ENCODE measurements at places on chromosomes 3 and 15.

DNA sequence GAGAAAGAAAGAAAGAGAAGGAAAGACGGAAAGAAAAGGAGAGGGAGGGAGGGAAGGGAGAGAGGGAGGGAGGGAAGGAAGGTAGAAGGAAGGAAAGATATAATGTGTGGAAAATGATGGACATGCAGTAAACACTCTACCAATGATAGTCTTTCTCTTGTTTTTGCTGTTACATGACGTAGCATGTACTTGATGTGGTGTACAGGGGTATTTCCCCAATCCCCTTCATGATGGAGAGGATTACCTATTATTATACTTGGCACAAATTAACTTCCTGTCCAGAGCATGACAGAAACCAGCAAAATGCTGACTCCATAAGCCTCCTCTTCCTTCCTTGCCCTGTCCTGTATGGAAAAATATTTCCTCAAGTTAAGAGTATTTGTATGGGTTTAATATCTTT, 124.4 kb downstream of the B3GALNT1 start:
- no peak for DNase-seq

DNA sequence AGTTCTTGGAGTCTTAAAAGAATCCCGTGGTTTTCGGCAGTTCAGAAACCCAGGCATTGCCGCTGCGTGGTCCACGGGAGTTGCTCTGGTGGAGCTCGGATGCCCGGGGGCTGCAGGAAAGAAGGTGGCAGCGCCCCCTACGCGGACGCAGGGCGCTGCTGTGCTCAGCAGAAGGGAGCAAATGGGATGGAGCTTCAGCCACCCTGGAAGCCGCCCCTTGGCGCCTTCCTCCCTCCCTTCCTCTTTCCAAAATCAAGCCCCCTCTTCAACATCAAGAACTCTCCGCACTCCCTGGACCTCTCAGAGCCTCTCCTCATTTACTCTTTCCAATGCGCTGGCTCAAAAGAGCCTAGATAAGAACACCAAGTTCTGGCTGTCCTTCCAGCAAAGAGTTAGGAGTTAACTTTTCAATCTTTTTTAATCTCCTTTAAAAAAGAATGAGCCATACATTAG, 880 bp upstream of the CHRNA7 start:
- DNase-seq, result peak; percentile 50

DNA sequence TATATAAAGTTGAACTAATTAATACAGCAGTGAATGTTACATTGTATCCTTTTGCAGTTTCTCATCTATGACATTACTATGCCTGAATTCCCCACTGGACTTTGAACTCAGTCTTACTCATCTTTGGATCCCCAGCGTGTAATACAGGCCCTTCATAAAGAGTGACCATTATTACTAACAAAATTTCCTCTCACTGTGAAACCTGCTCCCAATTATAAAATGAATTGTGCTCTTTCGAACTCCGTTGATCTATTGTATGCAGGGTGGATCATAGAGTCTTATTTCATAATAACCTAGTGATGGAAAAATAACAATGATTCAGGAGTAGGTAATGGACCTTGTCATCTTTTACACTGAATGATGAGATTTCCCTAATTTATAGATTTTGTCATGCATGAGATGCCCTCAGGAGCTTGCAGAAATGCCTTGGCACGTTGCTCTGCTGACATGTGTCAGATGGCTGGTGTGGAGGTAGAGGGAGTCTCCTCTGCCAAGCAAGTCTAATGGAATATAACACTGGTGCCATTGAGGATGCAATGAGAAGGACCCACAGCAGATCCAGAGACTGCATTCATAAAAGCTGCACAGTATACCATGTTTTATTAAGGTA, 25.5 kb downstream of the B3GNT5 start:
- DNase-seq, result peak; percentile 69

- no peak for DNase-seq
Measured at GRCh38 chr15:78389738-78390137, 48.3 kb upstream of the IREB2 start.

- no peak for DNase-seq
Measured at GRCh38 chr15:94130504-94130903, 100.9 kb upstream of the MCTP2 start.

DNA sequence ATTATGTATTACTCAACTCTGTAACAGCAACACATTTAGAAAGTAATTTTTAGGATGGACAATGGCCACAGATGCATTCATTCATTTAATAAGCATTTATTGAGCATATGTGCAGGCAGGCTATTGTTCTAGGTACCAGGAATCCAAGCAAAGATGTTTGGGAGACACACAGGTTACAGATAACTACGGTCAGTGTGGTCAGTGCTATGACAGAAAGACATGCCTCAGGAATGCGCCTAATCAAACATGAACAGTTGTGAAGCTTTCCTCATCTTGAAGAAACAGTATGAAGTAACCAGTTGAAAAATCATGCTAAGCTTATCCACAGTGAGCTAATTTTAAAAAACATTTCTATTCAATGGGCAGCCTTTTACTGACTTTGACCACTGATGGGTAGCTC, 155.4 kb upstream of the CCDC54 start:
- no peak for DNase-seq

GRCh38 chr15:43251871-43252250, 14.9 kb downstream of the TGM5 start:
- no peak for DNase-seq

DNA sequence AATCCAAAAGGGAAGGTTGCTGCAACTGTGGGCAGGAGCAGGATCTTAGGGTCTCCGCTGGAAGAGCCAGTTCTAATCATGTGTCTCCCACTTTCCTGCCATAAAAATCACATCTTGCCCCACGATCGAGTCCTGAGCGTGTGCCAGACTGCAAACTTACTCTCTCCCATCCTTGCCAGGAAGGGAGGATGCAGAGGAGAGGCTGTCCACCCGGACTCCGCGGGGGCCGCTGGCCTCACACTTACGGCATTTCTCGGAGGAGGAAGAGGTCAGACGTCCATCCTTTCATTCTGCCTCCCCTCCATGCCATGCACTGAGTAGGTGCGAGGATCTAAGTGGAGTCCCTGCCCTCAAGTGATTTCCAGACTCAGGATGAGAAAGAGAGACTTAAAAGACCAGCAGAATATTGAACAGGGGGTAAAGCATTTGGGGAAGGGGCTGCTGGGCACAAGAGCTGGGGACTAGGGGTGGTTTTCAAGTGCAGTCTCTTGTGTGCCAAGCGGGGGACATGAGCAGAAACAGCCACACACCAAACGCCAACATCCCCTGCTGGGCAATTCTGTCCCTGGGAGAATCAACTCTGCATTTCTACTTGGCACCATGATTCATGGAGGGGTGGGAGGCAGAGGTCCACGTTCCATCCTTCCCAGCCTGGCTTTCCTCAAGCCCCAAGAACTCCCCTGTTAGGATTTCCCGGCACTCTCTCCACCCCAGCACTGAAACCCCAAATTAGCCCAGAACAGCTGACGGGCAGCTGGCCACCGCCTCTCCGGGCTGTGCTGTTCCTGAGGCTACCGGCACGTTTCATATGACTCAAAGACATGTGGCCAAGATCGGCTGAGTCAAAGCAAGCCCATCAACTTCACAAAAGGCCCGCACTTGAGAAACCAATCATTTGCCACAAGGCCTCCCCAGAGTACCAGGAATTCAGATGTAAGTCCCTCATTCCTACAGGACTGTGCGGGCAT, 11.6 kb downstream of the OXTR start:
- no peak for DNase-seq

- no peak for DNase-seq
Measured at GRCh38 chr3:78706906-78707523, 1060.8 kb downstream of the ROBO1 start.

DNA sequence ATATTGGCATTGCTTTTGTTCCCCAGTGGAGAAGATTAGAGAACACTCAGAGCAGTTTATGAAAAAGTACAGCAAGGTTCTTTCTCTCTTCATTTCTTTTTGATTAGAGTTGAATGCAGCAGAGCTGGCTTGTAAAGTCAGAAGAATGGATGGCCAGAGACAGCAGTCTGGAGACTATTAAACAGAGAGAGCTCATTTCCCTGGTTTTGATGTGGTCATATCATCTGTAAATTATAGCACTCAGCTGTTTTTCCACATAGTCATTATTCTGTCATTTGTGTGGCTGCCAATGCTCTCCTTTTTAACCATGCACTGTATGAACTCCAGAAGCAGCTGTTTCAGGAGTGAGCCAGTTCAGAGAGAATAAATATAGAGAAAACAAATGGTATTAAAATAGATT, 177.4 kb upstream of the CRBN start:
- peak; percentile 2 for DNase-seq

GRCh38 chr15:49918121-49918520, 200.9 kb downstream of the ATP8B4 start:
- no peak for DNase-seq

- no peak for DNase-seq
Measured at GRCh38 chr3:136642711-136643110, 109.5 kb downstream of the STAG1 start.

DNA sequence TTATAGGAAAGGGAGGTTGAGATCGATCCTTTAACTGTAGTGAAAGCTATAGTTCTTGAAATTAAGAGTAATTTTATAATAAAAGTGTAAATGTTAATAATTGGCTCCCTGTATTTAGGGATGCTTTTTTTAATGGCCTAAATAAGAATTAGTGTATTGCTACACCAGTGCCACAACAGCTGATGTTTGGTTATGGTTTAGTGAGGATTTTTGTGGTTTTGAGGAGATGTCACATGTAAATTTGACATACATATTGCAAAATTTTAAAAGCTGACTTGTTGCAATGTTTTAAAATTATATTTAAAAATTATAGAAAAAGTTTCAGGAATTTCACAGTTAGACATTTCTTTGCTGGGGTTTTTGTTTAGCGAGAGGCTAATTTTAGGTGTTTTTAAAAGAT, 3.9 kb downstream of the TSC22D2 start:
- no peak for DNase-seq

DNA sequence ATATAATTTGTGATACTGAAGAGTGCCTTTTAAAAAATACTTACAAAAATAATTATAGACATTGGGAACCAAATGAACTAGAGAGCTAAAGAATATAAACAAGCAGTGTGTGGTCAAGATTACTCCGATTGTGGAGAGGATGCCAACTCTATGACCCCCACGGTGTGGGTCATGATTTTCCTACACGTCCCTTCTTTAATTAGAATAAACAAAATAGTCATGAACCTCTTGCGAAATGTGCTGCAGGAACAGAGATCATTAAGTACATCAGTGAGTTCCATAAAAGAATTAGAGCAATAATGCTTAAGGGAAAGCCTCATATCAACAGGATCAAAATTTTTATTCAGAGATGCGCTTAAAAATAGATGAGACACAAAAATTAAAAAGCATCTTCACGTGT, 476.6 kb upstream of the ROBO1 start:
- DNase-seq, result no peak

GRCh38 chr3:105653166-105653565, 215.6 kb downstream of the CBLB start:
- DNase-seq, result no peak

- no peak for DNase-seq
Measured at GRCh38 chr3:143600756-143601718, 247.2 kb downstream of the SLC9A9 start.

DNA sequence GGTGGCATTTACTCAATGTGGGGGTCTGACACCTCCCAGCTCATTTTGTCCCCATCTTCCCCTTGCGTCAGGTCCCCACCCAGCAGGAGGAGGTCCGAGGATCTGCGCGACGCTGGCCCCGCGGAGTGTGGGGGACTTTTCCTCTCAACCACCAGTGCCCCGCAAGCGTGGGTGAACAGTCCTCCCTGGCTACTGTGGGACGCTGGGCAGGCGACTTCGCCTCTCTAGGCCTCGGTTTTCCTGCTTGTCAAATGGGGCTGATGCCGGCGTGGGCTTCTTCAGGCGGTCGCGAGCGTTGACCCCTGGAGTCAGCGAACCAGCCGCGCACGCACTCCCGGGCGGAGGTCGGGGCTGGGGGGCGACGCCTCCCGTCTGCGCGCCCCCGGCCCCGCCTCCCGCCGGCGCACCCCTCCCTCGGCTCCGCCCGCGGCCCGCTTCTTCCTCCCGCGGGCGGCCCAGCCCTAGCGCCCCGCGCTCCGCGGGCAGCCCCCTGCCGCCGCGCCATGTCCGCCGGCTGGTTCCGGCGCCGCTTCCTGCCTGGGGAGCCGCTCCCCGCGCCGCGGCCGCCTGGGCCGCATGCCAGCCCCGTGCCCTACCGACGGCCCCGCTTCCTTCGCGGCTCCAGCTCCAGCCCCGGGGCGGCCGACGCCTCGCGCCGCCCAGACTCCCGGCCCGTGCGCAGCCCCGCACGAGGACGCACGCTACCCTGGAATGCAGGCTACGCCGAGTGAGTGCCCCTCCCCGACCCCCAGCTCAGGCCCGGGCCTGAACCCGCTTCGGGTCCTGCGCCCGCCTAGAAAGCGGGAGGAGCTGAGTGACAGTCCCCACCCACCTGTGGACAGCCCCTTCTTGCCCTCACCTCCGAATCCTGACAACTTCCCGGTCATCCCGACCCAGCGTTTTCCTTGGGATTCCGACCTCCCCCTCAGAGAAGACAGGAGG, at the start of gene PPM1M:
Gene PPM1M, plus strand, starts transcription at position 438 of the 942 bp plus-strand sequence. Its CDS starts 66 bp downstream, at position 504.
- peak; percentile 38 for DNase-seq

- no peak for DNase-seq
Measured at GRCh38 chr15:40838756-40839155, 5.1 kb upstream of the SPINT1 start.

DNA sequence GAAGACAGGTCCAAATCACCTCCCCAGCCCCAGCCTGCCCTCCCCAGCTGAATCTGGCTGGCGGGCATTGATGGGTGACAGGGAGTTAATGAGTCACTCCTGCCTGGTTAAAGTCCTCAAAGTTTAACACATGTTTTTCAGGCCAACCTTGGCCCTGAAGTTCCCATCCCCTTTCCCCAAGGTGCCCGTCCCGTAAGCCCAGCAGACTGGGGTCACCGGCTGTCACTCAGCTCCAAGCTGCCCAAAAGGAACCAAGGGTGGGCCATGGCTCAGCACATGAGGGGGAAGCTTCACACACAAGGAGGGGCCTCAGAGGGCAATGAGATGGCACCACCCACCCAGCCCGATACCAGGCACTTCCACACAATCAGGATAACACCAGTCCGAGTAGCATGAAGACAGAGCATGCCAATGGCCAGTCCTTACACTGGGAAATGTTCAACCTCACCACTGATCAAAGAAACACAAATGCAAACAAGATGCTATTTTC, 10.2 kb upstream of the KLF15 start:
- no peak for DNase-seq

- no peak for DNase-seq
Measured at GRCh38 chr3:117243657-117244056, 534.1 kb downstream of the TUSC7 start.

- DNase-seq, result no peak
Measured at GRCh38 chr3:80580146-80580545, 812.3 kb upstream of the ROBO1 start.
